T-helper 2 cell treated with Interferon-gamma antibody and Interleukin-4, amounts not matched to agents 5 μg/mL and 100 μg/mL, for 36 hours (primary cell): ENCODE measurements at places on chromosomes 4 and X.

DNA sequence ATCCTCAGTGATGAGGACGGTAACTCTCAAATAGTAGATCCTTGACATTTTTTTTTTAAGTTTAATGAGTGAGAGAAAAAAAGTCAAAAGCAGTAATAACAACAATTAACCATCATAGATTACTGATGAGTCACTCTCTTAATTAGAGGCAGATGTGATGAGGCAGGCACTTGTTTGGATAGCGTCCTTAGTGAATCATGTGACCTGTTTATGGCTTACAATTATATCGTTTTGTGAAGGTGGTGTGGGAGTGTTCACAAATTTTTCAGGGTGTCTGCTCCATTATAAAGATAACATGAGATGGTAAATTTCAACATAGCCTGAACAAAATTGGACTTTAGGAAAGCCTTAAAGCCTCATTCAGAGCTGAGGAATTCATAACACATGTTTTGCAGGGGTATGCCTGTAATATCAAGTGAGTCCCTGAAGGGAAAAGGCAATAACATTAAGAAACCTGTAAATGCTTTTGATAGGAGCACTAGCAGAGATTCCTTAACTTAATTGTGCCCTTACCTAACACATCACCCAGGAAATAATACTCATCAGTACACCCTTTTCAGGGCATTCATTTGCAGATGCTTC lies 51.9 kb upstream of the XIAP start:
- no peak for DNase-seq

DNA sequence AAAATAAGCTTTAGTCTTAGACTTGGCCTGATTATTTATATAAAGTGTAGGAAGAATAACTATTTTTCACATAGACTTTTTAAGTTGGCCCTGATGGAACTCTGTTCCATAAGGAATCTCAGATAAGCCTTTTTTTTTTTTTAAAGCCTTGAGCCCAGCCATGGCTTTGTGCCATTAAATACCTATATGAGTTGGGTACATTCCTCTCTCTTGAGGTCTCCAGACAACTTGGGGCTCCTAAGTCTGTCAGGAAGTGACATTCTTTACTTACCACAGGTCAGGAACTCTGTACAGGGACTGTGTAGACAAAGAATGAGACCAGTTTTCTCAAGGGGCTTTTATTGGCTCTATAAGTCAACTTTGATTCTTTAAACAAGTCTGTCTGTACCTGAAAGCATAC lies 27.1 kb upstream of the IGFBP7 start:
- no peak for DNase-seq

DNA sequence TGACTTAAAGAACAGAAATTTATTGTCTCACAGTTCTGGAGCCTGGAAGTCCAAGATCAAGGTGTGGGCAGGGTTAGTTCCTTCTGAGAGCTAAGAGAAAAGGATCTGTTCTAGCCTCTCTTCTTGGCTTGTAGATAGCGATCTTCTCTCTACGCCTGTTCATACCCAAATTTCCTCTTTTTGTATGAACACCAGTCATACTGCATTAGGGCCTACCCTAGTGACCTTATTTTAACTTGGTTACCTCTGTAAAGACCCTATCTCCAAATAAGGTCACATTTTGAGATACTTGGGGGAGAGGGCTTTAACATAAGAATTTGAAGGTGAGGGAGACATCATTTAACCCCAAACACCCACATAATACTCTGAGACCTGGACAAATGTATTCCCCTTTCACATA lies 55.6 kb upstream of the SPP1 start:
- no peak for DNase-seq

GRCh38 chr4:83631066-83631465 lies 95.2 kb downstream of the GPAT3 start:
- no peak for DNase-seq

DNA sequence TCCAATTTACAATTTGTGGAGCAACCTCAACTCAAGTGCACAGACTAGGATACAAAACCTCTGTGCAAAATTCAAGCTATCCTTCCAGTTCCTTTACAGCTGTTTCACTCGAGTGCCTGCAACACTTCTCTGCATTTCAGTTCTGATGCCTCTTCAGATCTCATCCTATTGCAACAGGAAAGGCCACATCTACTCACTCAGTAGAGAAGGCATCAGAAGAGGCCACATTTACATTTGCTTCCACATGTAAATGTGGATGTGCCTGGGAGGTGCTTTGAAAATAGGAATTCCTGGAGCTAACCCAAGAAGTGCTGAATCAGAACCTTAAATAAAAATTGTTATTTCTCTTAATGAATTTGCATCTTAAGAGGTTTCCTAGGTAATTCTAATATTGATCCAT lies 45.8 kb upstream of the SERTM2 start:
- no peak for DNase-seq

GRCh38 chr4:187069398-187069797 lies 345.7 kb upstream of the FAT1 start:
- DNase-seq = no peak

DNA sequence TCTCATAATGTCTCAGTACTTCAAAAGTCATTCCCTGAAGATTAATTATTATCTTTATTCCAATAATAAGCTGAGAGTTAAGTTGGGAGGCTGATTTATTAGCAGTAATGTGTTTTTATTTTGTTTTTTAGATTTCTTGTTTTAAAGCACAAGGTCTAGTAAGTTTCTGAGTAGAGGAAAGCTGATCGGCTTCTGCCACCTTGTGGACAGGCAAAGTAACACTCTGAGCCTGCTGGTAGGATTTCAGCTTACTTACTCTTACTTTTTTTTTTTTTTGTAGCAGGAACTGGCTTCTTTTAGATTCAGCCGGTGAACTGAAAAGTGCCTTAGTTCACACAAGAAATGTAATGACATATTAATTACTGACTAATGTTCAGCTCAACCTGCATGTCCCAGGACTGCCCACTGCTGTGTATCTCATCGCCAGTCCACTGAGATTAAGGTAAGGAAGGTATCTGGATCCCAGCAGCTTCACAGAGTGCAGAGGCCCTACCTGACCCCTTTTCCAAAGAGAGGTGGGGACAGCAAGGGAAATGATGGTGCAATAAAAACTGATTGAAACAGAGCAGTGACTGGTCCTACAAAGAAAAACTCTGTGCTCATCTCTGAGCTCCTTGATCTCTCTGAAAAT lies 126.5 kb downstream of the ADGRA3 start:
- peak; percentile 19 for DNase-seq

DNA sequence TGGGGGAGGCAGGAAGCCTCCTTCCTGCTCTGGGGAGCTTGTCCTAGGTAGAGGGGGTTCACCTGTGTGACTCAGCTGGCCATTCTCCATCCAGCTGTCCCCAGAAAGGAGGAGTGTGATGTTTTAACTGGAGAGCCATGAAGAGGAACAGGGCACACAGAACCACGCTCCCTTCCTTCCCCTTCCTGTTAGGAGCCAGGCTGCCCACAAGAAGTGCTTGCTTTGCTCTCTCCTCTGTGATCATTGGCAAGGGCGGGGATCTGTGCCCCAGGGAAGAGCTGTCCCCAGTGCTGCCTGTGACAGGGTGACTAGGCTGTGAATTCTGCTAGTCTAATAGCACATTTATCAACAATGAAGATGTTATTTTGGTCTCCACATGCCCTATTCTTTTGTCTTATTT lies 169.6 kb upstream of the GATB start:
- DNase-seq = no peak

DNA sequence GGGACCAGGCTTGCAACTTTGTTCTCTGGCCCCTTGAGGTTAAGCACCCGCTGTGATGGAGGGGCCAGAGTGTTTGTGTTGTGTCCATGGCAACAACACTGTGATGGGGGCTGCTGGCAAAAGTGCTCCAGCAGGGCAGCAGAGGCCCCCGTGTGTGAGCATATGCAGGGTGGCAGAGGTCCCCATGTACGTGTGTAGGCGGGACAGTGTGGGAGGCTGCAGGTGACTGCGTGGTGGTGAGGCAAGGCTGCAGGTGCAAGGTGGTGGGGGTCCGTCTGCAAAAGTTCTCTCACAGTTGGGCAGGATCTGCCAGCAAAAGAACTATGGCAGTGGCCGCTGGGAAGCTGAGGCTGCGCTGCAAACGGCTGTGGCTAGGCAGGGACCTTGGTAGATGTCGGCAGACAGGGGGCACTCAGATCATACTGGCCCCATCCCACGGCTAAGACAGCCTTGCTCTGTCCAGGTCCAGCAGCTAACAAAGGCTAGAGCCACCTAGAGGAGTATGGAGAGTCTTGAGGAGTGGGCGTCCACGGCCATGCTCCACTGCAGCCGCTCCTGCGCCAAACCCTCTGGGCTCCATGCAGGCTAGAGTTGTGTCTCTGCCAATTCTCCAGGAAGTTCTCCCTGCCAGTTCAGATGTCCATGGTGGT lies 46.8 kb upstream of the PASD1 start:
- DNase-seq = no peak

GRCh38 chr4:121551271-121551670 lies 145.5 kb downstream of the ANXA5 start:
- no peak for DNase-seq

DNA sequence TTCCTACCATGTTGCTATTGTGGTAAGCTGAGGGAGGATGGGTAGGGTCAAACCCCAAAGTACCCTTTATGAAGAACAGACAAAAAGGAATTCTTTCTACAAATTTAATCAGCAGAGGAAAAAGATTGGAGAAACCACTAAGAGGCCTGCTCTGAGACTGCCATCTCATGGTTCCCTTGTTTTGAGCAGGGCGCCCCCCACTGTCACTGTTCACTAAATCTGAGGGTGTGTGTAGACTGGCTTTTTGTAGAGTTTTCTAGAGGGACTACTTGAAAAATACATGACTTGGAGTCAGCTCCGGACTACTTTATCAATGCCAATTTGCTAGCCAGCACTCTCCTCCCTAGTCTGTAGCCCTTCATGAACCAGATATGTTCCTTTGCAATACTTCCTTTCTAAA lies 324.8 kb downstream of the FRMPD4 start:
- no peak for DNase-seq

DNA sequence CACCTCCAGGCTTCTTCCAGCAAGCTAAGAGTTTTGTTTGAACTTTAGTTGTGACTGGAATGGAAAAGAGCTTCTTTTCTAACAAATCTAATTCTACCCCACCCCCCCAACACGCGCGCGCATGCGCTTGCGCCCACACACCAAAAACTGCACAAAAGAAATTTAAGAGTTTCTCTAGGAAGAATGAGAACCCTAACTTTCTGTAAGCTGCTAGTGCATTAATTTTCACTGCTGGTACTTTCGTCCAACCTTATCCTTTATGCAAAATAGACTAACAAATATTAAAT lies 9.0 kb upstream of the INTU start:
- no peak for DNase-seq

DNA sequence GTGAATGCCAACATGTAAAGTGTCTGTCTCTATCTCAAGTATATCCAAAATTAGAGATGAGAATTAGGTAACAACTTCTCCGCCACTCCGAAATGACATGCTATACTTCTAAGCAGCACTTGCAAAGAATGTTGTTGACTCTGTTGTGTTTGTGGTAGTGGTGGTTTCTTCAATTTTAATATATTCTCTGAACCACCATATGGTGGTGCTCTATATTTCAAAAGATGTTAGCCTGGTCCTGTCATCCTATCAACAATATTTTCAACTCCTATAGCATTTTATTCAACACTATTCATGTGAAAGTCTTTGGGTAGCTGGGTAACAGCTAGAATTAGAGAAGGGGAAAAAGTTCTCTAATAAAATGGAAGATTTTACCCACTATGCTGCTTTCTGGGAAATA lies 1622.8 kb upstream of the IGFBP7 start:
- no peak for DNase-seq

- DNase-seq = no peak
Measured at GRCh38 chr4:79632114-79632513, 224.1 kb upstream of the GK2 start.

DNA sequence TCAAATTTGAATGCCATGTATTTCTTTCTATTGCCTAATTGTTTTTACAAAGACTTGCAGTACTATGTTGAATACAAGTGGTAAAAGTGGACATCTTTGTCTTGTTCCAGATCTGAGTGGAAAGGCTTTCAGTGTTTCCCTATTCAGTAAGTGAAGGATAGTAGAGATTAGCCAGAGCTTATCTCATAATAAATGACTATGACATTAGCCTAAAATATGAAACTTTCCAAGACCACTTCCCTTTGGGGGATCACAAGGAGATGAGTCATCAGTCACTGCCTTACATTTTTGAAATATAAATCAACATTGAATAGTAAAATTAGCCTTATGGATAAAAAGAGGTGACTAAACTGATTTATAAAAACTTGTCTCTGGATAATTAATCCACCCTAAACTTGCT lies 554.1 kb upstream of the MAGEB2 start:
- no peak for DNase-seq

- DNase-seq = no peak
Measured at GRCh38 chrX:55074851-55075467, at the start of gene PAGE2B. TSS of gene PAGE2B (plus strand) at chrX:55075030. CDS start at chrX:55076042, 1,012 bp downstream.

GRCh38 chrX:140711894-140712293 lies 2.3 kb downstream of the LINC00632 start:
- DNase-seq = no peak

DNA sequence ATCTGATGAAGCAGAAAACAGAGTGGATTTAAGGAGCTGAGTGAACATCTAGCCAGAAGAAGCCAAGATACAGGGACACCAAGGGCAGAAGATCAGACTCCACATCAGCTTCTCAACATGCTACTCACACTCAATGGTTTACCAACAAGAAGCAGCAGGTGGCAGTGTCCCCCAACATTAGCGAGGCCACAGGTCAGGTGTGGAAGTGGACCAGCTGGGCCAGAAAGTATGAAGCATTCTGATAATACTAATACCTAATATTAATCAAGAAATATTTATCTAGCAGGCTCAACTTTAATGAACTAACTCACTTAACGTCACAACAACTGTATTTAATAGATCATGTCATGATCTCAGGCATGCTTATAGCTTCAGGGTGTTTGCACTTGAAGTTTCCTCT lies 73.4 kb upstream of the TTC29 start:
- DNase-seq = peak; percentile 18

DNA sequence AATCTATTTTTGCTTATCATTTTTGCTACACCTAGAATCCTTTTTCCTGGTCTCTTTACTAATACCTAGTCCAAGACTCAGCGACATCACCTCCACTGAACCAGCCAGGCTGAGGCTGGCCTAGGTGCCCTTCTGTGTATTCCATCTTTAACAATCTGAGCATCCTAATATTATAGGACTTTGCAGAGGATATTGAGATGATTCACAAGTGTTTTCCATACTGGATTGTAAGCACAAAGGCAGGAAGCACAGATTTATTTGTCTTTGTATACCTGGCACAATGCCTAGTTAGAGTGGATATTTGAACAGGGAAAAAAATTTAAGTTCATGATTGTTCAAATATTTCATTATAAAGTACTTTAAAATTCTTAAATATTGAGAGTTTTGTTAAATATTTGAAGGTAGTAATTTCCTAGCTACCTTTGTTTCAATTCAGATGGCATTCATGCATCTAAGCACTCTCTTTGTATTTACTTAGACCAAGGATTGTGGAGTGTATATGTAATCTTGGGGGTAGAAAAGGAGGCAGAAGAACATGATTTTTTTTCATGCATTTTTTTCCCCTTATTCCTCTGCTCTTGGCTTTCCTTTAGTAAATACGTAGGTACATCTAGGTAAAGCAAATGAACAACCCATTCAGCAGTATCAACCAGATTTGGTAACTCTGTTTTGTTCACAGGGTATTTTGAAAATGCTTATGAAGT lies 18.4 kb downstream of the SMARCA5 start:
- DNase-seq = no peak
